H4 (cell line): ENCODE measurements at places on chromosomes 3 and 15. TPM values are rescaled to one million over a fixed set of nuclear protein-coding genes. Genes with fewer than 3 reads are reported as not detected.

The FBN1 gene
- 18.1 and 19.5 TPM in 2 replicates for total RNA-seq

The ZNF860 gene
- total RNA-seq = 0.04 and 0.43 TPM in 2 replicates

The SNRPA1 gene
- total RNA-seq = 22.0 and 36.3 TPM in 2 replicates

The CHRNA7 gene
- 0.90 and 4.0 TPM in 2 replicates for total RNA-seq

The ARPIN gene
- total RNA-seq = 3.4 and 5.1 TPM in 2 replicates

The PPP1R14D gene
- total RNA-seq = not detected in 2 replicates

The KIF7 gene
- 3.3 and 3.6 TPM in 2 replicates for total RNA-seq

The SI gene
- total RNA-seq = 0.04 TPM in 1 of 2 replicates, not detected in the other

The SPINK8 gene
- not detected in 2 replicates for total RNA-seq

The IGSF11 gene
- total RNA-seq = 0.18 and 0.45 TPM in 2 replicates

The CELF6 gene
- not detected in 2 replicates for total RNA-seq

The GOLGA8N gene
- 0.45 and 0.91 TPM in 2 replicates for total RNA-seq

The WDR72 gene
- 11.5 and 14.6 TPM in 2 replicates for total RNA-seq

The CISH gene
- total RNA-seq = 0.23 and 1.3 TPM in 2 replicates

The AGBL1 gene
- not detected in 2 replicates for total RNA-seq

The HTR3C gene
- not detected in 2 replicates for total RNA-seq

The COL8A1 gene
- total RNA-seq = 7.3 and 24.3 TPM in 2 replicates

The GALNT15 gene
- total RNA-seq = not detected in 2 replicates

The TM4SF4 gene
- not detected in 2 replicates for total RNA-seq

The RASGRP1 gene
- total RNA-seq = 0.18 and 0.29 TPM in 2 replicates

The GAP43 gene
- total RNA-seq = 0.10 and 1.2 TPM in 2 replicates

The CYP11A1 gene
- total RNA-seq = not detected in 2 replicates

The C2CD4B gene
- total RNA-seq = not detected in 2 replicates
